ENCODE measurements at places on chromosomes 5 and 9. TPM values are rescaled to one million over a fixed set of nuclear protein-coding genes. Genes with fewer than 3 reads are reported as not detected.

Gene ZDHHC11
- total RNA-seq: 5.0 TPM

Gene RNF180
- 2.7 TPM for total RNA-seq

Gene NUTM2G
- not detected for total RNA-seq

Gene ALDH1A1
- total RNA-seq: 32.2 TPM

Gene PRSS3
- 3.1 TPM for total RNA-seq

All from nasal cavity respiratory epithelium epithelial cell of viscerocranial mucosa (primary cell).